ENCODE measurements at places on chromosomes 5 and 9.

- DNase-seq = no peak
Observed at GRCh38 chr5:19018822-19019221, 969.2 kb downstream of the CDH18 start.

- DNase-seq = no peak
Observed at GRCh38 chr5:93894601-93895354, 153.4 kb upstream of the POU5F2 start.

DNA sequence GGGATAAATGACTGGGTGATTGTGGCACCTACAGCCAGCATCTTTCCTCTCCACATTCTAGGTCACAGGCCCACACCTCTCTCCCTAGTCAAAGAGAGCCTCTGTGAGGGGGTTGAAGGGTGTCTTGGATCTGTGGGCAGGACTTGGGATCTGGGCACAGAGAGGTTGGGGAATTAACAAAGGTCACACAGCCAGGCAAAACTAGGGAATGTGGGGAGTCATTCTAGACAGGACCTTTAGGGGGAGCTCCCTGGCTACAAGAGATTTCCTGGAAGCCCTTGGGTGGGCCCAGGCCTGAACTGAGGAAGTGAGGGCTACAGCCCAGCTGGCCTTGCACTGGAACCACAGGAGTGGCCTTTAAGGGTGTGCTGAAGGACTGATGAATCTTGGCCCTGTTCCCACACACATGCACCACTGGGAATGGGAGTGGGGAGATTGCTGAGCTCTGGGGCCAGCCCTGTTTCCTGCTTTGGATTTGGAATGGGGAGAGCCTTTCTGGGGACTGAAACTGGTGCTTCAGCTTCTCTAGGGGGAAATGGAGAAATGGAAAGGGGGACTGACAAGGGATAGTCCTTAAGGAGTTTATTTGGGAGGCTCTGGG lies 12.4 kb upstream of the CXXC5 start:
- no peak for DNase-seq

DNA sequence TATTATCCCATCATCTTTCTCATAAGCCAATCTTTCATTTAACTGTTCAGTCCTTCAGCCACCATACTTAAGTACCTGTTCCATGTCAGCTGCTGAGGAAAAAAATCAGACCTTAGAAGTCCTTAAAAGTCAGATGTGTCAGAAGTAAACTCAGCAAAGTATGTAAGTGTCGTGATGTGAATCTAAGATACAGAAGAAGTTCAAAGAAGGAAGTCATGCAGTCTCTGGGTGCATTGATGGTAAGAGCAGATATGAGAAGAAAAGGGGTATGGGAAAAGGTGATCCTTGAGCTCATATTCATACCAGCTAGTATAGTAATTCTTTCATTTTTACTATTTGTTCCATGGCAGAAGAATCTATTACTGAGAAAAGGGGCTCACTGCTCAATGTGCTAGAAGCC lies 259.4 kb upstream of the CD180 start:
- no peak for DNase-seq

DNA sequence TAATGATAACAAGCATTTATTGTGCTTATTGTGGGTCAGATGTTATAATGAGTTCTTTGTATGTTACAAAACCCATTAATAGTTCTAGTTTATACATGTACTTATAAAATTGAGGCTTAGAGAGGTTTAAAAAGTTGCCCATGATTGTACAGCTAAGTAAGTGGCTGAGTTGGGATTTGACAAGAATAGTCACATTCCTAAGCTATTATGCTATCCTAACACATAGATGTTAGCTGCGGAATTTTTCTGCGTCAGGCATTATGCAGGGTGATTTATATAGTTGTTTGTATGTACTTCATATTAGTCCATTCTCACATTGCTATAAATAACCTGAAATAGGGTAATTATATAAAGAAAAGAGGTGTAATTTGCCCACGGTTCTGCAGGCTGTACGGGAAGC lies 12.5 kb downstream of the COMMD10 start:
- DNase-seq = no peak

- no peak for DNase-seq
Observed at GRCh38 chr5:75545131-75545530, 33.4 kb downstream of the POLK start.

DNA sequence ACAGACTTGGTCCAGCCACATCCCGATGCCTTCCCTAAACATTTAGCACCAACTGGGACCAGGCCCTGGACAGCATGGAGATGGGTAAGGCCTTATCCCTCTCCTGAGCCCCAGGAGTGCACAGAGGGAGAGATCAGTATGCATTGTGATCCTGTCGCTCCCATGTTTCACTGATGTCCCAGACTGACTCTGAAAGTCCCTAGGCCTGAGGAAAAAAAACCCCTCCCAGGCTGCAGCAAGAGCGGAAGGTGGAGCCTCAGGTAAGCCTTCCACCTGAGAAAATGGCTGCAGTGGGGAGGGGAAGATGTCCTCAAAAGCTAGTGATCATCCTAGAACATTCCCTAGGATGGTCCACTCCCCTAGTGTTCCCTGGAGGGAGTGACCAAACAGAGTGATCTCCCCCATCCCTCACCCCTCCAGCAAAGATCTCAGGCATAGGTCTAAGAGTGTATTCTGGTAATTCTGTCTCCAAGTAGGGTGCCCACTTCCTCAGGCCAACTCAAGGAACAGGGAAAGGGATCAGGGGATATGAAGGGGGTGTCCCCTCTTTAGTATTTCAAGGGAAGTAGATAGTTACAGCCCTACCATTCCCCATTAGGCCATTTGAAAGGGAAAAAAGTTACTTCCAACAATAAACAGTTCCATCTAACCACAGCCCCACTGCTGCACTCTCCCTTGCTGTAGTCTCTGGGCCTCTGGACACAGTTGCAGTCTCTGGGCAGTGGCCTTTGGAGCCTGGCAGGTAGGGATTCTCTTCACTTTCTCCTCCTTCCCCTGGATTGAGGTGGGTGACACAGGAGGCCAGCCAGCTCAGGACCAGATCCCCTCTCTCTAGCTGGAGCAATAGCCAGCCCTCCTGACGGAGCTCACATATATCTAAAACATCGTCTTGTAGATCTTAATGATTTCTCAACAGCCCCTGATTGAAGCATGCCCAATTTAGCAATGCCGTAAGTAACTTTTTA lies 6.8 kb upstream of the CXXC5 start:
- DNase-seq = no peak

GRCh38 chr9:69452110-69452782 lies 127.2 kb downstream of the ENTREP1 start:
- no peak for DNase-seq

- no peak for DNase-seq
Observed at GRCh38 chr5:54959673-54960418, 25.5 kb downstream of the ESM1 start.
